HS-5 (cell line): ENCODE measurements at places on chromosomes 2 and 18.

GRCh38 chr2:240460781-240461431 lies 25.4 kb downstream of the GPC1 start:
- no peak for DNase-seq

DNA sequence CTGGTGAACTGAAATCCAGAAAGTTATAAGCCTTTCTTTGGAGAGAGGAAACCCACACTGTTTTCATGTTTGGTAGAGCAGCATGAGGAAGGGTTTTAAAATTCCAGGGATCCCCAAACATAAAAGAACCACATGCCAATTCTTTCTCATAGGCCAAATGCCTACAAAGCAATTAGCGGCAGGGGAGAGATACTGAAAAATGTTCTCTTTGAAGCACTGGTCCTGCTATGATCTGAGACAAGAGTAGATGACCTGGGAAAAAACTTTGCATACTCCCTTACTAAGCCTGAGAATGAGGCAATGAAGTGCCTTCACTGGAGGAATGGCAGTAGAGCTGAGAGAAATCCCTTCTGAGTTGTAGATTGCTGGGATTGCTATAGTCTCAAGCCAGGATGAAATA lies 1261.7 kb downstream of the DSC3 start:
- DNase-seq, result no peak

DNA sequence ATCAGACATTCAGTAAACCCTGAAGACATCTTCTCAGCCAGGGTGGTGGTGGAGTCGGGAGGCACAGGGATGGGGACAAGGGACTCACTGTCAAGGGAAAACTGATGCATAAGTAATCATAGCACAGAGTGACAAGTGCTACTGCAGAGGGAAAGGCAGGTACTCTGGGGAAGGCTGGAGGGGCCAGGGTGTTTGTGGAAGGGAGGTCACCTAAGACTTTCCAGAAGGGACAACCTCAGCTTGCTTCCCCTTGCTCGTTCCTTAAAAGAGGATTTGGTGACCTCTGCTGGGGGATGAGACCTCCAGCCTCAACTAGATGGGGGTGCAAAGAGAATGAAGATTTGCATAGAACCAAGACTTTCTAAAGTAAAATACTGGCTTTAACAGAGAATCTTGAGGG lies 99.5 kb downstream of the SLC4A3 start:
- no peak for DNase-seq

DNA sequence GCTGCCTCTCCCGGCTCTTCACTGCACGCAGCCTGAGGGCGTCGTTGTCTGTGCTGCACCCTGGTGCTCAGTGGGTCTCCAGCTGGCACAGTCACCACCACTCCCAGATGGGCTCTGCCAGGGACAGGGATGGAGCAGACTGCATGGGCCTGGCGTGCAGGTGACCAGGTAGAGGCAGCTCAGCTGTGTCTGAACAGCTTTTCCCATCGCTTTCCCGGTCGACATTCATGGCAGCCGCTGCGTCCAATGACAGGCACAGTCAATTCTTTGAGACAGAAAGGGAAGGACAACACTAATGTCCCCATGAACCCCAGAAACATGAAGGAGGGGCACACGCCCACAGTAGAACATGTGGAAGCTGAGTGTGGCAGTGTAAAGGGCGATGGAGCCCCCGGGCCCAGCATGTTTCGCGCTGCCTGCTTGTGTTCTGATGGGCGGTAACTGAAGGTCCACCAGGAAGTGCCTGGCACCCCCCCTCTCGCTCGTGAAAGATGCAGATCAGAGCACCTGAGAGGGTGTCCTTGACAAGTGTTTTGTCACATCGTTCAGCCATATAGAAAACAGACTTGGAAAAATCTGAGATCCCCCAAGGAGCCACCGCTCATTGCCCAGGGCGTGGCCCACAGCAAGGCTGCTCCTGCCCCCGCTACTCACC lies 122.4 kb downstream of the NFATC1 start:
- no peak for DNase-seq

DNA sequence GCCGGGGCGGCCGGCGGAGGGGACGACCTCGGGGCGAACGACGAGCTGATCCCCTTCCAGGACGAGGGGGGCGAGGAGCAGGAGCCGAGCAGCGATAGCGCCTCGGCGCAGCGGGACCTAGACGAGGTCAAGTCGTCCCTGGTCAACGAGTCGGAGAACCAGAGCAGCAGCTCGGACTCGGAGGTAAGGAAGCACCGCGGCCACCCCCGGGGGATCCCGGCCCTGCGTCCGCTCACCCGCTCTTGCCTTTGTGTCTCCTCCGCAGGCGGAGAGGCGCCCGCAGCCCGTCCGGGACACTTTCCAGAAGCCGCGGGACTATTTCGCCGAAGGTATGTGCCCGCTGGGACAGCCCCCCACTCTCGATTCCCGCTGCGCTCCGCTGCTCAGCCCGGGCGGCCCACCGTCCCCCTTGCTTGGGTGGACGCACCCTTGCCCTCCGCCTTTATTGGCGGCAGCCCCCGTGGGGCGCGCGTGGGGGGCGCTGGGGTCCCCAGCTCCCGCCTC lies 611 bp downstream of the TCF7L1 start:
- no peak for DNase-seq

DNA sequence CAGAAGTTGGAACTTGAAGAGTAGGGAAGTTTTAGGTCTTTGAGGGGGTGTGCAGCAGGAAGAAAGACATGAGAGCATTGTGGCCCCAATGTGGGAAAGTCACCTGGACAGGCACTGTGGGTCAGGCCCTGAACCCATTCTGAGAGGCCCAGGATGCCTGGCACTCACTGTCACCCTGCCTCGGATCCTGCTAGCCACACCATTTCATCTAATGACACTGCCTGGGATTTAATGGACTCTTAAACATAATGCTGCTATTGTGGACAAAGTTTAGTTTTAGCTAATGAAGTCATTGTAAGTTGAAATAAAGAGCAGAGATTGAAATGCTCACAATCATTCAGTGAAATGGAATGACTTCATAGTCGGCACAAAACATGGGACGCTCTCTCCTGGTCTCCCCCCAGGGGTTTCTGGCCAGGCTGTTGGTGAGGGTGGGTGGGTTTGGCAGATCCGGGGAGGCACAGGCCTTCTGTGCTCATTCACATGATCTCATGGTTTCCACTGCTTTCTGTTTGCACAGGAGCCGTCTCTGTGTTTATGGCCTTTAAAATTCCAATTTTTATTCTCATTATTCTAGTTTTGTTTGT lies 141.8 kb upstream of the KLHL29 start:
- no peak for DNase-seq

DNA sequence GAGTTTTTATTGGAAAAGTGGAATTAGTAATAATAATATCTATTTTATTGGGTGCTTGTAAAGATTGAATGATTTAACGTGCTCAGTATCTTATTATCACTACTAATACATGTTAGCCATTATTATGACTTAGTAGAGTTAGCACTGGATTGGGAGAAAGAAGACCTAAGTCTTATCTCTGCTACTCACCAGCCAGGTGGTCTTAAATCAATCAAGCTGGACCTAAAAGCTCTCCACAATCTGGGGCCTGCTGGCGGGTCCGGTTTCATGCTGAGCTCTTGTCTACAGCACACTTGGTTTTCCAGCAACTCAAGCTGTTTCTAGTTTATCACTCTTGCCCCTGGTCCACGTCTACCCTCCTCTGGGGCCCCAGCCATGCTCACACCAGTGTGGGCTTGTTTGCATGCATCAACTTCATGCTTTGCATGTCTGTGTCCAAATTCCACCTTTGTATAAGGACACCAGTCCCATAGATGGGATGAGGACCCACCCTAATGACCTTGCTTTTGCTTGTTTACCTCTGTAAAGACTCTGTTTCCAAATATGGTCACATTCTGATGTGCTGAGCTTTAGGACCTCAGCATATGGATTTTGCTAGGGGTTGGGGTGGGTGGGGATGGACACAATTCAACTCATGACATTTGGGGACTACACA lies 363.1 kb downstream of the LPIN1 start:
- no peak for DNase-seq
